A549 treated with CORT108297 at 1 μM for 4 hours (cell line): ENCODE measurements at places on chromosomes 6 and 20. TPM values are rescaled to one million over a fixed set of nuclear protein-coding genes. Genes with fewer than 3 reads are reported as not detected.

PSORS1C1 gene
- total RNA-seq, result 3.0 to 5.1 TPM (median 3.8 TPM) in 5 replicates

HLA-A gene
- 118 to 157 TPM (median 147 TPM) in 5 replicates for total RNA-seq

METTL24 gene
- not detected in 5 replicates for total RNA-seq

CHRNA4 gene
- 0.09 to 0.84 TPM (median 0.33 TPM) in 5 replicates for total RNA-seq

STMND1 gene
- not detected in 5 replicates for total RNA-seq

WDR46 gene
- total RNA-seq, result 55.2 to 60.7 TPM (median 56.9 TPM) in 5 replicates

HLA-DOA gene
- total RNA-seq, result 0.14 TPM in 1 of 5 replicates, not detected in the others

TINAG gene
- not detected in 5 replicates for total RNA-seq

NINL gene
- 9.4 to 18.1 TPM (median 14.2 TPM) in 5 replicates for total RNA-seq

LRRN4 gene
- 0.05 TPM in 1 of 5 replicates, not detected in the others for total RNA-seq

LPA gene
- 0.01 to 0.06 TPM (median 0.02 TPM) in 3 of 5 replicates, not detected in the others for total RNA-seq

TMEM170B gene
- total RNA-seq, result 0.60 to 0.95 TPM (median 0.90 TPM) in 5 replicates

GRIK2 gene
- 0.30 to 0.48 TPM (median 0.35 TPM) in 5 replicates for total RNA-seq

LY6G5C gene
- total RNA-seq, result 1.1 to 2.0 TPM (median 1.6 TPM) in 5 replicates

HEY2 gene
- 0.03 to 0.14 TPM (median 0.06 TPM) in 4 of 5 replicates, not detected in the other for total RNA-seq

ARMH2 gene
- not detected in 5 replicates for total RNA-seq

MAFB gene
- total RNA-seq, result 0.07 to 0.13 TPM (median 0.09 TPM) in 4 of 5 replicates, not detected in the other

TPBG gene
- total RNA-seq, result 40.9 to 50.7 TPM (median 47.8 TPM) in 5 replicates

DACT2 gene
- 0.18 to 0.38 TPM (median 0.20 TPM) in 5 replicates for total RNA-seq

HNF4A gene
- 11.9 to 17.0 TPM (median 15.4 TPM) in 5 replicates for total RNA-seq

SLC12A5 gene
- total RNA-seq, result 11.6 to 17.1 TPM (median 15.1 TPM) in 5 replicates

FLRT3 gene
- 1.6 to 2.2 TPM (median 1.8 TPM) in 5 replicates for total RNA-seq

GSTA2 gene
- 0.07 TPM in 1 of 5 replicates, not detected in the others for total RNA-seq

B3GAT2 gene
- 0.02 to 0.03 TPM (median 0.02 TPM) in 5 replicates for total RNA-seq

RHAG gene
- total RNA-seq, result 0.06 to 0.10 TPM (median 0.07 TPM) in 3 of 5 replicates, not detected in the others

PCMT1 gene
- 85.0 to 99.9 TPM (median 88.8 TPM) in 5 replicates for total RNA-seq

FILIP1 gene
- total RNA-seq, result 0.18 to 0.53 TPM (median 0.32 TPM) in 5 replicates

APOBEC2 gene
- not detected in 5 replicates for total RNA-seq

GJA10 gene
- total RNA-seq, result not detected in 5 replicates

PACSIN1 gene
- total RNA-seq, result 0.01 to 0.08 TPM (median 0.06 TPM) in 5 replicates

ATP6V1G2 gene
- 0.54 to 1.1 TPM (median 0.67 TPM) in 5 replicates for total RNA-seq

ELOVL2 gene
- total RNA-seq, result 5.8 to 8.0 TPM (median 6.9 TPM) in 5 replicates

DCDC2 gene
- total RNA-seq, result 2.8 to 3.5 TPM (median 3.2 TPM) in 5 replicates

BMP2 gene
- total RNA-seq, result 0.43 to 0.69 TPM (median 0.55 TPM) in 5 replicates

PDYN gene
- not detected in 5 replicates for total RNA-seq

PM20D2 gene
- 10.0 to 15.1 TPM (median 13.7 TPM) in 5 replicates for total RNA-seq

PLN gene
- not detected in 5 replicates for total RNA-seq

ID1 gene
- 254 to 431 TPM (median 298 TPM) in 5 replicates for total RNA-seq
